ENCODE measurements at places on chromosomes 5 and 9.

DNA sequence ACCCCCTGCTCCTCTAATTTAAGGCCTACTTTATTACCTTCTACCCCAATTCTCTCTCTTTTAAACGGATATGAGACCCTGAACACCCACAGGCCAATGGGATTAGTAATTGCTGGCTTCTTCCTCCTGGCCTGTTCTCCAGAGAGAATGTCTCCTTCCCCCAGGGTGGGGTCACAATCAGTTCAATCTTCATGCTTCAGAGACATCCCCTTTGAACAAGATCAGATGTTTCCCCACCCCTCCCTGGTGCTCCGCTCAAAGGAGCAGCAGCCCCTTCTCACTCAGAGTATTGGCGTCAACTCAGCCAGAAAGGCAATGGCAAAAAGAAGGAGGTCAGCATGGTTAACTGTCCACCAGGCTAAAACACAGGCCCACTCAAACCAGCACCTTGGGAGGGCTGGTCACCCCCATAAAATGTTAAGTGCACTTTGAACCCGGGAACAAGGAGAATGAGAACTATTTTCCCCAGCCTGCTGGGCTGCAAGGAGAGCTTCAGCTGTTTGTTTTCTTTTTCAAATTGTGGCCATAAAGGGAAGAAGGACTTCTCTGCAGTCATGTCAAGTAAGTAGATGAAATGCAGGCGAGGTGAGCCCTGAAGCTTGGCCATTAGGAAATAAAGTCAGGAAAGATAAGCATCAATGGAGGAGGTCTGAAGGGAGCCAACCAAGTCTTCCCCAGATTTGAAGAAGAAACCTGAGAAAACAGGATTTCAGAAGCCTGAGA lies 20.1 kb downstream of the LHFPL2 start:
- DNase-seq: no peak

- no peak for DNase-seq
Measured at GRCh38 chr9:93650448-93650847, 74.1 kb downstream of the PHF2 start.

DNA sequence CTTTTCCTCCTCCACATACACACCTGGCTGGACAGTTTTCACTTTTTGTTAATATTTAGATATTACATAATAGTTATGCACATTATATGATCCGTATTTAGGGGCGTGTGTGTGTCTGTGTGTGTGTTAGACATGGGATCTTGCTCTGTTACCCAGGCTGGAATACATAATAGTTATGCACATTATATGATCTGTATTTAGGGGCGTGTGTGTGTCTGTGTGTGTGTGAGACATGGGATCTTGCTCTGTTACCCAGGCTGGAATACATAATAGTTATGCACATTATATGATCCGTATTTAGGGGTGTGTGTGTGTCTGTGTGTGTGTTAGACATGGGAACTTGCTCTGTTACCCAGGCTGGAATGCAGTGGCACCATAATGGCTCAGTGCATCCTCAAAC lies 199.0 kb upstream of the OTULINL start:
- no peak for DNase-seq

DNA sequence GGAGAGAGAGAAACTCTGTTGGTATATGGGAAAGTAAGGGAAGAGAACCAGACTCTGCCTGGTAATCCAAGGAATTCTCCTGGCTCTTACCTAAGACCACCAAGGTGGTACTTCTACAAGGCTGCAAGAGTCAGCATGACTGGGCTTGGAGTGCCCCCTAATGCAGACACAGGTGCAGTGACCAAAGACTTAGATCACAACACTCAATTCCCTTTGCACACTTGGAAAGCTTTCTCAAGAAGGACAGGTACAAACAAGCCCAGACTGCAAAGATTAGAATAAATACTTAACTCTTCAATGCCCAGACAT lies 25.2 kb downstream of the UGT3A2 start:
- DNase-seq: no peak

DNA sequence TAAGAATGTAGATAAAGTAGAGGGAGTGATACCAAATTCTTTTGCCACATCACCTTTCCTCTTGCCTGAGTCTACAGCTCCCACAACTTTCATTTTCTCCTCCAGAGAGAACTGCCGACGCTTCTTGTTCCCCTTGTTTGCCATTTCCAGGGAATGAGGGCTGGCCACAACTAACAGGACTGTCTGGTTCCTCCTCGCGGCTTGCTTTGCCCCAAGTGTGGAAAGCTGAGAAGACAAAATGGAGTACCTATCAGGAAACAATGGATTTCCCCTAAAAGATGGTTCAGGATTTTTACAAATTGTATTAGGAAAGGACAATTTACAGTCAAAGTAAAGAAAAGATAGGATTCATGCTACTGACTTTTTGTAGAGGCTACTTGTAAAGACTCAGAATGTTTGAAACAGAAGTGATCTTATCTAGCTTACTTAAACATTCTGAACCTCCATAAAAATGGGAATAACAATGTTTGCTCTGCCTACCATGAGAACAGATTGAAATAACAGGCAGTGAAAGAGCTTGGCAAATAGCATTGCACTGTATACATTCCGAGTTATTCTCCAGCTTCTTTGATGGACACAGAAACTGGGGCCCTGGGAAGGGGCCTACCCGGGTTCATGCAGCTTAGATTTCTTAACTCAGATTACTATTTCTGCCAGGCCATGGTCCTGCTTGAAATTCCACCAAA lies 4.1 kb downstream of the TIGD6 start:
- DNase-seq: no peak

DNA sequence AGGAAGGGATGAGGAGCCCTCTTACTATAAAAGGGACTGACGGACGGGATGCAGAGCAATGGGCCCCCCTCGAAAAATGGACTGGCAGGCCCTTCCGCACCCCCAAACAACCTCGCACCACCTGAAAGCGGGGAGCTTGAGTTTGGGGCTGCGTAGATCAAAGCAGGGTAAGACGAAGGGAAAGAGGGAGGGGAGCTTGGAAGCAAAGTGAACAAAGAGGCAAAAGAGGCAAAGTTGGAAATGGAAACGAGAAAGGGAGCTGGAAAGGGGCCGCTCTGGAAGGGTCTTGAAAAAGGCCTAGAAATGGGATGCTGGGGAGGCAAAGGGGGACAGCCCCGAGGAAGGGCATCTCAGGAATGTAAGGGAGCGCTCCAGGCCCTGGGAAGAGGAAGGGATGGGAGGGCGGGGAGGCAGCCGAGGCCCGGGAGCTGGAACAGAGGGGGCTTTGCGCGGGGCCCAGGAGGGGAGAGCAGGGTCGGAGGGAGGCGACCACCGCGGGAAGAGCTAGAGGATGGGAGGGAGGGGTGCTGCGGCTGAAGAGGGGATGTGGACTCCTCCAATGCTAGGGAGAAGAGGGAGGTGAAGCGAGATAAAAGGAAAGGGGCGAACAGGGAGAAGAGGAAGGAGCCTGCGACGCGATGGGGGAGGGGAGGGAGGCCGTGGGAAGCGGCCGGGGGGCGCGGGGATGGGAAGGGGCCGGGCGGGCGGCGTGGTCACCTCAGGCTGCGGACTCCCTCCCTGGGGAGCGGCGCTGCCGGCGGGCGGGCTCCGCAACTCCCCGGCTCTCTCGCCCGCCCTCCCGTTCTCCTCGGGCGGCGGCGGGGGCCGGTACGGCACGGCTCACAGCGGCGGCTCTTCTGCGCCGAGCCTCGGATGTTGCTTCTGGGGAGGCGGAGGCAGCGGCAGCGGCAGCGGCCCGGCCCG lies 577 bp downstream of the RNF145 start:
- DNase-seq: no peak

DNA sequence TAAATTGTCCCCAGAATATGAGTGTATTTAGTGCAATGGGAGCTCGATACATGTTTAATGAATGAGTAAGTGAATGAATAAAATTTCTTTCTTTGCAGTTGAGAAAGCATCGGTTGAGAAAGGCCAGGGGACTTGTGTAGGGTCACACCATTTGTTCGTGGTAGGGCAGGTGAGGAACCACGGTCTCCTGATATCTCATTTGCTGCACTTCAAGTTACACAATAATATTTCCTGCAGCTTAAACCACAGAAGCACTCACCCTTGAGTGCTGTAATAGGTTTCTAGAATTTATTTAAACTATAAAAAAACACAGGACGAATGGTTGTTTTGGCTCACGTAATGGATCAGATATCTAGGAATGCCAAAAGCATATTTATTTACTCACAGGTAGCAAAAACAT lies 429.8 kb downstream of the SPATA31D1 start:
- no peak for DNase-seq

GRCh38 chr9:130636648-130637020 lies 27.8 kb upstream of the PRDM12 start:
- DNase-seq: no peak

GRCh38 chr5:61625681-61626621 lies 293.9 kb downstream of the ZSWIM6 start:
- DNase-seq: peak; percentile 78

DNA sequence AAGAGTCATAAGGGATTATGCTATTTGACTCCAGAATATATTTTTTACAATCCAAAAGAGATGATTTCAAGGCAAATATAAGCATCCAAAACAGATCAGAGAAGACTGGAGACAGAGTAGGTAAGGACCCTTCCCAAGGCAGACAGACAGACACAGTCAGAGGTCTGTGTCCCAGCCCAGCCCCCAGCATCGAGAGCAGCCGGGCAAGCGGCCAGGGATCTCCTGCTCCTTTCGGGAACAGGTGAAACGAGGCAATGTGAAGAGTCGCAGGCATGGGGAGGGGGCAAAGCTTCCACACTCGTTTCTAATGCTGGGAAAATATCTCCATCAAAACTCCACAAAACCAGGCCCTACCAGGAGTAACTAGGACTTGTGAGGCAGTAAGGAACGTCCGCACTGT lies 5.8 kb downstream of the PAEP start:
- no peak for DNase-seq

- no peak for DNase-seq
Measured at GRCh38 chr9:134622896-134623257, 18.7 kb upstream of the COL5A1 start.

- no peak for DNase-seq
Measured at GRCh38 chr9:129070696-129071525, 10.0 kb upstream of the DOLPP1 start.

GRCh38 chr5:124997186-124997893 lies 250.9 kb upstream of the ZNF608 start:
- no peak for DNase-seq

DNA sequence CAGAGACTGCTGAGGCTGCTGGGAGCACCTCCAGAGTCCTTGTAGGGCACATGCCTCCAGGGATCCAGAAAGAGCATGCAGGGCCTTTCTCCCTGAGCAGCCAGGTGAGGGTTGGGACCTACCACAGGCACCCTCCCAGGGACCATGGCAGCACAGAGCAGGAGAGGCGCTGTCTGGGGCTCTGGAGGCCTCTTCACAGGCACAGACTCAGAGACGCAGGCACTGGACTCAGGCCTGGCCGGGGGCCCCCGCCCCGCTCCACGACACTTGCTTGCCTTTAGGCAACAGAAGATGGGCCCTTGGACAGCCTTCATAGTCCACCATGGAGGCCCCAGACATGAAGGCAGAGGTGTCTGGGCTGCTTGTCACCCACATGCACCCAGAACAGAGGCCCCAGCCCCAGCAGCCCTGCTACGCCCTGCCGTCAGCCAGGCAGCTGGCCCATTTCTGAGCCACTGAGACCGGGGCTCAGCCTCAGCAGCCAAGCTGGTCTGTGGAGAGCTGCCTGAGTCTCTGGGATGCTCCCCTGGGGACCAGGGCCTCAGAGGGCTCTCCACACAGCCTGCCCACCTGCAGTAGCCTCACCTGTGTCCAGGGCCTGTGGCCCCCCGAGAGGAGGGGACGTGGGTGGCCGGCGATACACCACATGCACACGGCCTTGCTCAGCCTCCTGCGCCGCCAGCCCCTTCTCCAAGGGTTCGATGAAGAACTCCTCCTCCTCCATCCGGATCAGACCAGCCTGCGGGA lies 72.8 kb downstream of the ADAMTS2 start:
- DNase-seq: no peak

- no peak for DNase-seq
Measured at GRCh38 chr5:61919920-61920319, 386.1 kb upstream of the KIF2A start.

GRCh38 chr9:88388886-88389605 lies 802 bp downstream of the SPIN1 start:
- DNase-seq: peak; percentile 76

- no peak for DNase-seq
Measured at GRCh38 chr5:177296581-177296980, 6.9 kb downstream of the RAB24 start.

DNA sequence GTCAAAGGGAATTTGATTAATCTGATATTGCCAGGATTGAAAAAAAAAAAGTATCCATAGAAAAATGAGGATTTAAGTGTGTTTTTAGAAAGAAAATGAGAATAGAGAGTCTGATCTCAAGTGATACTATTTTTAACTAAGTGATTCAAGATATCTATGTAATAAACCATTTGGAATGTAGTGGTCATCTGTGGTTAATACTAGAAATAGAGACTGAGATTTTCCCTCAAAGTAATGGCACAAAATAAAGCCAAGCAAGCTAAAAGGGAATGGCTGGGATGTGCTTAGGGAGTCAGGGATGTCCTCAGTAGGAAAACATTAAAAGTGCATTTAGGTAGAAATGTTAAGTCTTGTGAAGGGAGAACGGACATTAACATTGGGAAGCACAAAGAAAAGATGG lies 90.6 kb downstream of the FBXO4 start:
- DNase-seq: no peak

DNA sequence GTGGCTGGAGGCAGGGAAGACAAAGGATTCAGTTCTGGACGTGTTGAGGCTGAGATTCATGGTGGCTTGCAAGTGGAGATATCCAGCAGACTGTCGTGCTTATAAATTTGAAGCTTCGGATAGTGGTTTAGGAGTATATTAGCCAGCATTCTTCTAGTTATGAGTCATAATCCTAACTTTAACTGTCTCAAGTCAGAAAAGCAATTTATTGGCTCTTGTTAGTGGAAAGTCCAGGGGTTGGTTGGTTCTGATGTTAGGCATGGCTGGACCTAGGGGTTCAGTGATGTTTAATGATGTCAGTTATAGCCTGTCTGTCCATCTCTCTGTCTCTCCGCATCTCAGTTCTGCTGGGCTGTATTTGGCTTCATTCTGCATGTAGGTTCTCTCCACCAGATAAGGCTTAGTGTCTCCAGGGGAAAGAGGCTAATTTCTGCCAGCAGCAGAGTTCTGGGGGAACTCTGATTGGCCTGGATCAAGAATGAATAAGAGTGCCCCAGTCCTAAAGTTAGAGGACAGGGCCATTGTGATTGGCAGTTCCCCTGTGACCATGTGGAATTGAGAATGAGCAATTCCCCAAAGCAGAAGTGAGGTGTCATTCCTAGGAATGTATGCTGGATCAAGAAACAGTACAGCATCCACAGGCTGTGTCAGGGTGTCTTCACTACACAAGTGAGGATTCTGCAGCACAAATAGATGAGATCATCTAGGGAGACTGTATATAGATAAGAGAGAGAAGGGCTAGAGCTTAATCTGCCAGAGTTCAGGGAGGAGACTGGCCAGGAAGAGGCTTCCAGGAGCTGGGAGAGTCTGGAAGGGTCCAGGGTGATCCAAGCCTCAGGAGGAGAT lies 72.9 kb upstream of the SHB start:
- DNase-seq: no peak

- DNase-seq: no peak
Measured at GRCh38 chr9:113343732-113344231, 3.7 kb upstream of the WDR31 start.

GRCh38 chr5:31511305-31511704 lies 20.6 kb downstream of the DROSHA start:
- no peak for DNase-seq

- no peak for DNase-seq
Measured at GRCh38 chr9:11016081-11016480, 403.3 kb upstream of the PTPRD start.

Data from activated CD8-positive, alpha-beta memory T cell treated with anti-CD3 and anti-CD28 coated beads for 24 hours (primary cell).